ENCODE measurements at places on chromosomes 4 and X.

GRCh38 chrX:154710309-154710708 lies 40.6 kb downstream of the GAB3 start:
- no peak for DNase-seq

DNA sequence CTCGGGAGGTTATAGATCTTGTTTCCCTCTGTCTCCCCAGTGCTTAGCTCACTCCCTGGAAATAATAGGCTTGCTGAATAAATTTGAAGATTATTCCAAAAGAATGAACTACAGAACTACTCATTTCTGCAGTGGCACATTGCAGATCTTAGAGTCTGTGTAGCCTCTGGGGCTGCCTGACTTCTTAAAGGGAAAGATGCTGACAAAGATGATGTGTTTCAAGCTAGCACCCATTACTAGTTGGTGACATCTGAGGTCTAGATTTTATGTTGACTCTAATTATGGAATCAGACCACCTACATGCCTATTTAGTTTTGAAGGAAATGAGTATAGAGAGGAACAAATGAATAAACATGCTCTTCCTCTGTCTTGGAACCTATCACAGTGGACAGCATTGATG lies 123.7 kb upstream of the KCNIP4 start:
- no peak for DNase-seq

DNA sequence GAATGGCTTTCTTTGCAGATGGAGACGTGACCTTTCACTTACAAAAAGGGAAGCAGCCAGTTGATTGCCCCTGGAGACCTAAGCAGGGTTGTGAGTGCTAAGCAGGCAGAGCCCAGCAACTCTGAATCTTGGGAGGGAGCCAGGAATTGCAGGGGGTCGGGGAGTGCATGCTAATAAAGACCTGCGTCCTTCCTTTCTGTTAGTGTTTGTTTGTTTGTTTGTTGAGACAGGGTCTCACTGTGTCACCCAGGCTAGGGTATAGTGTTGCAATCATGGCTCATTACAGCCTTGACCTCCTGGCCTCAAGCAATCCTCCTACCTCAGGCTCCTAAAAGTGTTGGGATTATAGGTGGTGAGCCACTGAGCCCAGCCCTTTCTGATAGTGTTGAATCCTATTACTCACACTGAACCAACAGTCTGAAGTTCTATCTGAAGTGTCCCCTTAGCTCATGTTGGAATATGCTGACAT lies 137.4 kb downstream of the CEP135 start:
- no peak for DNase-seq

DNA sequence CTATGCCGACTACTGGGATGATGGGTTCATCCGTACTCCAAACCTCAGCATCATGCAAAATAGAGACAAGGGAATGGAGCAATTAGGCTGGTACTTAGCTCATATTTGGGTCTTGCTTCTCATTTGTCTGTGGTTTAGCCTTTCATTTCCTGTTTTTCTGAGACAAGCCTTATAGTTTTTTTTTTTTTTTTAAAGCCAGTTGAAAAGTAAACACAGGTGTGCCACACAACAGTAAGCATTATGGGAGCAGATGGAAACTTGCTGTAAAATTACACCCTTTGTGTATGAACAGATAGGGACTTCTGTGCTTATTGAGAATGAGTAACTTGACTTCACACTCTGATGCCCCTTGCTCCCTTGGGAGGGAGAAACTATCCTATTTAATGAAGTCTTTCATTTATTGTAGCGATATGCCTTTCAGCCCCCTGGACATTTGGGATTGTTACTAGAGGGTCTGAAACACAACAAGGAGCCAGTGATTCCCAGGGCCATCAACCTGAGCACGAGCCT lies 13.7 kb downstream of the RASSF6 start:
- peak; percentile 44 for DNase-seq

- DNase-seq: peak; percentile 81
Measured at GRCh38 chr4:98474408-98474844, 184.0 kb downstream of the TSPAN5 start.

DNA sequence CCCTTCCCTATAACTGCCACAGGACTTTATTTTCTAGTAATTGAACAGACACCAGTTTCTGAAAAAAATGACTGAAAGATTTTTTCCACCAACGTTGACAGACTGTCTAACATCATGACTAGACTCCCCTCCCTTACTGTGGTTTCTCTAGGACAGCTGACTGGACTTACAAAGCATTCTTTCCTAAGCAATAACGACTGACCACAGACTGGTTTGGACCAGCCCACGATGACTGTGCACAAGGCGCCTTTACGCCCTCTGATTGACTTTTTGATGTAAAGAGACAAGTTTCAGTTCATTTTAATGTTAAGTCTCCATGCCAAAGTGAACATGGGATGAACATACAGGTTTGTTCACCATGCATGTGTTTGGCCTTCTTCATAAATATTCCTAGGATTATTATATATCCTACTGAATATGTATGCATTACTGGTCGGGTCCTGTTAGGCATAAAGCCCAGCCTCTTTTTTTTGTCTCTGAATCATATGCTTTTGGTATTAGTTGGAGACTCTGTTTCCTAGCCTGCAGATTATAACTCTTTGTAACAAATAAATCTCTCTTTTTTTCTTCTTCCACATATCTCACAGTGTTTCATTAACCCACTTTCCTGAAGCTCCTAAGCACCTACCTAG lies 50.5 kb upstream of the UGT2B4 start:
- DNase-seq: peak; percentile 97

DNA sequence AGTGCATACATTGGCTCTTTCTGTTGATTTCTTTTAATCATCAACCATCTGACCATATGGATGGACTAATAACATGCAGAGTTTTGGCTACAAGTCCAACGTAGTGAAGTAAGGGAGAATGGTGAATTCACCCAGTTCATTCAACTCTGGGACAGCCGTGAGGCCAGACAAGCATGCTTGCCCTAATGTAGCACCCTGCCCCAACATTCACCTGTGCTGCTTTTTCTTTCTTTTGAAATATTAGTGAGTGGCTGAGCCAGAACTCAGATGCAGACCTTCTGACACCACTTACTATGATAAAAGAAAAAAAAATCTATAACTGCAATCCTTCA lies 17.5 kb downstream of the ARSJ start:
- DNase-seq: no peak

DNA sequence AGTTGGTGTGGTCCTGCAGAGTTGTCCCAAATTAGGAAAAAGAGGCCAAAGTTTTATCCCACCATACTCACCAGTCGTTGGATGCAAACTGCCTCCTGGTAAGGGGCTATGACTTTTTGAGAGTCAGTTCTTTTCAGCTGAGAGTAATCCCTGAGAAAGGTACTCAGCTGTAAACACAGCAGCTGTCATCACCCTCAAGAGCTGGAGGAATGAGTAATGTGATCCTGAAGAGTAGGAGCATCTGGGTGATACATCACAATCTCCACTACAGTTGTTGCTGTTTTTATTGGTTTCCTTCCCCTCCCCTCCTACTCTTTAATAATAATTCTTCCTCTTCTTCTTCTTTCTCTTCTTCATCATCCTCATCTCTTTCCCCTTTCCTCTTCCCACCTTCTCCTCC lies 5.7 kb downstream of the MAGEE1 start:
- DNase-seq: peak; percentile 61

DNA sequence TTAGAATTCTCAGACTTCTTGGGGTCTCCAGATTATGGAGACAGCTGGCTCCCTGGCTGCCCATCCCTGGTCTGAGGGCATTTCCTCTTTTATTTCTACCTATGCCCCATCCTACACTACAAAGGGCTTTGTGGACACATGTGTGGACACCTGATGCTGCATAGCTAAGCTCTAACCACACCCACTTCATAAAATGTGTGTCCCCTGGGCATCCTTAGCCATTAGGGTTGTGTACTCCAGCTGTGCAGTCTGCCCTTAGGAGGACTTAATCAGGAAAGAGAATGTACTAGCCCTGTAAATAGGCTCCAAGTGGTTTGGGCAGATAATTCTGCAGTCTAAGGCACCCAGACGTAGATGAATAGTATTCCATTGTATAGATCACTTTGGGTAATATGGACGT lies 47.0 kb downstream of the COQ2 start:
- DNase-seq: no peak

- no peak for DNase-seq
Measured at GRCh38 chrX:30666094-30666493, 12.9 kb downstream of the GK start.

DNA sequence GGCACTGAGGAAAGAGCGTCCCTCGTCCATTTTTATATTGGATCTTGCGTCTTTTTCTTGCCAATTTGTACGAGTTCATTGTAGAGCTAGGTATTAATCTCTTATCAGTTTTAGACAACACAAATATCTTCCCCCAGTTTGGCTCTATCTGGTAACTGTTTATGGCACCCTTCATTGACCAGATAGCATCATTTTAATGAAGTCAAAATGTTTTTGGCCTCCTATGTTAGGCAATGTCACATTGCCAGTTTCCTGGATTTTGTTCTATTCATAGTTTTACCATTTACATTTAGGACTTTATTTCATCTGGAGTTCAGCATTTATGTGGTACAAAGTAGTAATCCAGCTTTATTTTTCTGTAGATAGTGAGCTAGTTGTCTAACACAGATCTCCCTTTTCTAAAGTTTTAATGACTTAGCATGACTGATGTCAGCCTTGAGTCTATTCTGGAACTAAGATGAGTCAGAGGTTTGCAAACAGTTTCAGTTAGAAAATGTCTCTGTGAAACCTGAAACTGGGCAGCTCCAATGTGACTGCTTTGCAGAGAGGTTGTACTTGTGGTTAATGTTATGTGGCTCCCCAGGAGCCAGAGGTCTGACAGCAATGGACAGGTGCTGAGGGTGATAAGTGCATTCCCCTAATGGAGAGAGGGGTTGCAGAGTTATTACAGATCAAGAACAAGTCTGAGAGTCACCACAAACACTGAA lies 5.3 kb upstream of the STBD1 start:
- peak; percentile 99 for DNase-seq

DNA sequence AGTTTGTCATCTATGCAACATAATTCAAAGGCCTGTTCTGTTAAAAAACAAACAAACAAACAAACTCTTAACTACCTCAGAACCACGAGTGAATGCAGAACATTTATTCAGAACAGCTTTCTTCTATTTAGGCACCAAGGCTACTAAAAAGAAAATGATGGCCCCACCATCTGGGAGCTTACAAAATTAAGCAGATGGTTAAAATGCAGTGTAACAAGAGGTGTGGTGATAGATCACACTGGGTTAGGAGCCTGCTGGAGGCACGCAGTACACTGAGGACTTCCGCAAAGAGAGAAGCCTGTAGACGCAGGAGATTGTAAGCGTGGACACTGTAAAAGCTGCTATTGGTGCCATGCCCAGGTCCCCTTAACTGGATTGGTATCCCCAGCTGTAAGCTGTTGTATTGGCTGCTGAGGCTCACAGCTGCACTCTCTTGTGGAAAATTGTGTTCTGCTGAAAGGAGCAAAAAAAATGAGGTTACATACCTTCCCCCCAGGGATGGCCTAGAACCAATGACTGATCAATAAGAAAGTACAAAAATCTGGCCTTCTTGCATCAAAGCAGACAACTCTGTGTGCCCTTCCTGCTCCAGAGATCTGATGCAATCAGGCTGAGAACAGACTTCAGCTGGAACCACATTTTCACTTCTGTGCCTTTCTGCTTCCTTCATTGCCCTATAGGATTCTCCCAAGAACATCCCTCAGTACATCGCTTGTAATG lies 60.0 kb downstream of the SHROOM3 start:
- no peak for DNase-seq

DNA sequence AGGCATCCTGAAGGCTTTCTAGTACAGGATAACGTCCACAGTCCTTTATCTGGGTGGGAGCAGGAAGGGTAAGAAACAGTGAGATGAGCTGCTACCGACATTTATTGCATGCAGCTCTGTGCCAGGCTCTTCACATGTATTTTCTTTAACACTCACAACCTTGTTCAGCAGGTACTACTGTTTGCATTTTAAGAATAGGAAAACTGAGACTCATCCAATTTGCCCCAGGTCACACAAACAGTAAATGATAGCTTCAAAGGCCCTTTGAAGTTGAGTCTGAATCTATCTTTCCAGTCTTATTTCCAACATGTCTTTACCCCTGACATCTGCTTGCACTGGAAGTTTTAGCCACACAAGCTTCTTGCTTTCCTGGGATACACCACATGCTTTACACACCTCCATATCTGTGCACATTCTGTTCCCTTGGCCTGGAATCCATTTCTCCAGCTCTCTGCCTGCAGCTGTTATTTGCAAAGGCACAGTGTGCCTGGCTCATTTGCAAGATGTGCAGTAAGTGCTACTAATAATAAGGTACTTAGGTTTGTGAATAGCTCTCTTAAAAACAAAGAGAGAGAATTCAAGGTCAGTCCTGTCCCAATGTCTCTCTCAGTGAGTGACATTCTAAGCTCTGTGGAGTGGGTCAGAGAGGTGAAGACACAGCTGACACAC lies 61.2 kb downstream of the METTL14 start:
- DNase-seq: peak; percentile 66

DNA sequence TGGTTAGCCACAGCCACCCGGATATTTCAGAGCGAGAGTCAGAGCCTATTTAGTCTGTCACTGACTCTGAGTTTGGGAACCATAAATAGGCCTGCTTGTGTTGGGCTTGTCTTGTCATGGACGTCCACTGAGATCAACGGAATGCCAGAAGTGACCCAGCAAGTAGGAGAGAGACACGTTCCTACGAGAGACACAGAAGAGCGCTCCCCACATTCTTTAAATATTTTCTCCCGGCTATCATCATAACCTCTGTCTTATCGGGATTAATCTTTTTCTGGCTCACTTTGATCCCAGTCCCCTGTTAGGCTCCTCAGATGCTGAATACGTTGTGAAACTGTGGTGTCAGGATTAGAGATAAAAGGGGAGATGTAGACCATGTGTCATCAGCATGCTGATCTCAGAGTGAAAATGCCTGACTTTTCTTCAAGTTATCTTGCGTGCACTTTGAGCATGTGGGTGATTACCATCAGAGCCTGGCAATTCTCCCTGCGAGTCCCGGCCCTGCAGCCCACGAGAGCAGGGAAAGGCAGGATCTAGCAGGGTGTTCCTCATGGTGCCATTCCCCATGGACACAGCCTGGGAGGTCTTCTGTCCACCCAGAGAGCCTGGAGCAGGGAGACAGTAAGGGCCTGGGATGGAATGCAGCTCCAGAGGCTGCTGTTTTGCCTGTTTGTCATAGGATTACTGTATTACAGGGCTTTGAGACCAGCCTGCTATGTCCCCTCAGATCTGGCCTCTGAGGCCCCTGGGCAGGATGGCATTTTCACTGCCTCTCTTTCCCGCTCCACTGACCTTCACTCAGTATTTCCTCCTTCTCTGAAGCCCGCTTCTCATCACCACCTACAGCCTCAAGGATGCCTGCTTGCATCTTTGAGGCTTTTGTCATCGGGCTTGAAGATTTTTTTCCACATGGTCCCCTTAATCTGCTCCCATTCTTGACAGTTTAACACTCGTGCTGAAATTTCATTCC lies 2.8 kb upstream of the TENM3 start:
- peak; percentile 78 for DNase-seq

GRCh38 chr4:38532908-38533499 lies 131.0 kb upstream of the KLF3 start:
- no peak for DNase-seq

DNA sequence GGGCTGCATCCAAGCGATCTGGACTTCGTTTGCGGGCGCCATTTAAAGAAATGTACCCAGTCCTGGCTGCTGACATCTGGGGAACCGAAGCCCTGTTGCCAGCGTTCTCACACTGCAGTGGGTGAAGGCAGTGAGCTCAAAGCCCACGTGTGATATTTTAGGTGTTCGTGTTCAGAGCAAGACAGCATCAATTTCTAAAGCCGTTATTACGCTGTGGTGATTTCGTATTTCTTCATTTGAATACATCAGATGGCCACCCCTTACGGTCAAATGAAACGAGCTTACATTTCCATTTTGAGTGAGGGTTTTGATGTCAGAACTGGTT lies 376 bp upstream of the C4orf36 start:
- DNase-seq: no peak

GRCh38 chr4:126582737-126583136 lies 1050.0 kb upstream of the INTU start:
- peak; percentile 31 for DNase-seq

Measured in LHCN-M2 (cell line).